HFF-Myc (cell line): ENCODE measurements at places on chromosomes 12 and 14.

- DNase-seq = no peak
Observed at GRCh38 chr12:19311165-19311564, 128.1 kb upstream of the AEBP2 start.

- no peak for DNase-seq
Observed at GRCh38 chr14:59306775-59307174, 118.3 kb downstream of the DAAM1 start.

DNA sequence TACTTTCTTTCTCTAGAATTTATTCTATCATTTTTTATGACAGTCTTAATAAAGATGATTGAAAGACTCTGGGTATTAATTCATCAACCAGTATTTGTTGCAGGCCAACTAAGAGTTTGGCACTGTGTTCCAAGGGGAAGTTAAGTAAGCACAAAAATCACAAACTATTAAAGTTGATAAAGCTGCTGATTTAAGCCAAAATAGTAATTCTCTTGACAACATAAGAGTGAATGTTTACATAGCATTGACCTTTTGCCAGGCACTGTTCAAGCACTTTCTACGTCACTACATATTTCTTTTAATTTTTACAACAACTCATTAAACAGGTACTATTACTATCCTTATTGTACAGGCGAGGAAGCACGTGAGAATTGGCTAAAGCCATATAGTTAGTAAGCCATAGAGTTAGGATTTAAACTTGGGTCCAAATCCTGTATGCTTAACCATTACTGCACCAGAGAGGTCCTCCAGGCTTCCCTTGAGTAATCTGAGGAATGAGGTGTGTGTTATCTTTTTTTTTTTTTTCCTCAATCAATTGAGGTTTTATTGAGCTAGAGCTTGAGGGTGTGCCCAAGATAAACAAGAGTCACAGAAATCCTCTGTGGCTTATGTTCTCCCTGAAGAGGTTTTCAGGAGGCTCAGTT is 1009.6 kb downstream of the DIO2 start:
- no peak for DNase-seq

- no peak for DNase-seq
Observed at GRCh38 chr12:80059875-80060274, 39.5 kb upstream of the OTOGL start.

DNA sequence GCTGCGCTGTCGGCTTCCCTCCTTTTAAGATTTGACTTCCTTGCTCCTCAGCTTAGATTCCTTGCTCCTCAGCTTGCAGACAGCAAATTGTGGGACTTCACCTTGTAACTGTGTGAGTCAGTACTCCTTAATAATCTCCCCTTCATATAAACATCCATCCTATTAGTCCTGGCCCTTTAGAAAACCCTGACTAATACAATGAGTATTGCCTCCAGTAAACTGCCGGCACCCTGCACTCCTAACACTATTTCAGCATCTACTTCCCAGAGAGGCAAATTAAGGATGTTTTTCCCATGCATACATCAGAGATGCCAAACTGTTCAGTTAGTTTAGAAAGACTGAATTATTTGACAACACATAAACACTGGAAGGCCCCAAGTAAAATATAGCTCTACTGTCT is 611.3 kb upstream of the TMEM132C start:
- peak; percentile 15 for DNase-seq

- DNase-seq = no peak
Observed at GRCh38 chr14:88255798-88256197, 67.3 kb downstream of the KCNK10 start.

DNA sequence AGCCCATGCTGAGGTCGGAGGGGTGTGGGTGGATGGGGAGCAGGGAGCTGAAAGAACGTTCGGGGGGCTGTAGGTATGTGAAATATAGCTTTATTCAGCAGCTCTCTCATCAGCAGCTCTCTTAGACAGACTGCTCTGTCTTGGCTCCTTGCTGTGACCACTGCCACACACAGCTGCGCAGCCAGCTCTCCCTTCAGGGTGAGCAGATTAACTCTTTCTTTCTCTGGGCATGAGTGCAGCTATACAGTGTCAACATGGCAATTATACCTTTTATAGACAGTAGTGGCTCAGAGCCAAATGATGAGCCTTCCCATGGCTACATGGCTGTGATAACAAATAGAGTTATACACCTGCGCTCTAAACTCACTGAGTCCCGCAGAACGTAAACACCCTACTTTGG is 137.7 kb upstream of the NEDD1 start:
- DNase-seq = no peak

DNA sequence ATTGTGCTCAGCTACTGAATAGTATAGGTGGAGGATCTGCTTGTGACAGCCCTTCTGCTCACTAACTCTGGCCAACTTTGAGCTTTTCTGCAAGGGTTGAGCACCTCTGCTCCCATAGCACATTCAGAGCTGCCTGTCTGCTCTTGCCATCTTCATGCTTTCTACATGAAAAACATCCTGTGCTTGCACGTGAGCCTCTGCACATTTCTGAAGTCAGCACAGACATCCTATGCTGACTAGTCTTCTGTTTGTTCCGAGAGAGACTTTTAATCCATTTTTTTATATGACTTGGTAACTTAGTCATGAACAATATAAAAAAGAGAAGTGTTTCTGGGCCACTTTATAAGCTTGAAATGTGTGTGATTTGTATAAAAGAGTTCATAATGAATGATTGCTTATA is 969.3 kb downstream of the TMTC2 start:
- no peak for DNase-seq

GRCh38 chr14:70525691-70526090 is 9.1 kb downstream of the ADAM20 start:
- DNase-seq = no peak

DNA sequence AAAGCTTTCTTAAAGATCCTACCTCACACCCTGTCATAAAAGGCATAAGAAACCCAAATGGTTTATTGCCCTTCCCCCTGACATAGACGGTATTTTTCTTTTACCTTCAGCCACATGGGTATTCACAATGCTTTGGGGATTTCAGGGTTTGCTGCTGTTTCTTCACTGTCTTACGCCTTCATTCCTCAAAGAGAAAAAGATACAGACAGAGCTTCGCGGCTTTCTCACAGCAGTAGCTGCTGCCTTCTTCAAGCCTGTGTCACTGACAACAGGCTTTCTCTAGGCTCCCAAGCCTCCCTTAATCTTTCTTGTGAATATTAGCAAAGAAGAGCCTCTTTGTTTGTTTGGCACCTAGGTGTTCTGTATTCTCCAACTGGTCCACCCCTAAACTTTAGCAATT is 197.4 kb upstream of the ARID2 start:
- DNase-seq = no peak

GRCh38 chr14:80930836-80931389 is 10.6 kb downstream of the CEP128 start:
- peak; percentile 37 for DNase-seq

DNA sequence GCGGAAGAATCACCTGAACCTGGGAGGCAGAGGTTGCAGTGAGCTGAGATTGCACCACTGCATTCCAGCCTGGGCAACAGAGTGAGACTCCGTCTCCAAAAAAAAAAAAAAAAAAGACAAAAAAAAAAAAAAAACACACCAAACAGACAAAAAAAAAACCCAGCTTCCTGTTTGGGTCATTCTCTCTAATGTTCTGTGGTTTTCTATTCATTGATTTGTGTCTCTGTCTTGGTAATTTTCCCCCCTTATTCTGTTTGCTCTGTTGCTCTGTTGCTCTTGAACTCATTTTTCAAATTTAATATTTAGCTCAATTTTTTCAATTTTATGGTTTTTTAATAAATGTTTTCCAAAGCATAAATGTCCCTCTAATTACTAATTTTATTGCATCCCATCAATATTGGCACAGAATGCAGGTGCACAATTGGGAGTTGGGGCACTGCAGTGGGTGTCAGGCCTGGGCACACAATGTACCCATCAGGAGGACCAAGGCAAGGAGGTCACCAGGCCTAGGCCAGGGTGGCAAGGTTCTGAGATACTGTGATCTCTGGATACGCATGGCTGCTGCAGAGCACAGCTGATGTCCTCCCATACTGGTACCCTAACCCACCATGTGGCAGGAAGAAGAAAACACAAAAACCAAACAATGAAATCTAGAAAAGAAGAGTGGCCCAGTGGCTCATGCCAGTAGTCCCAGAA is 8.0 kb upstream of the GNPTAB start:
- no peak for DNase-seq

DNA sequence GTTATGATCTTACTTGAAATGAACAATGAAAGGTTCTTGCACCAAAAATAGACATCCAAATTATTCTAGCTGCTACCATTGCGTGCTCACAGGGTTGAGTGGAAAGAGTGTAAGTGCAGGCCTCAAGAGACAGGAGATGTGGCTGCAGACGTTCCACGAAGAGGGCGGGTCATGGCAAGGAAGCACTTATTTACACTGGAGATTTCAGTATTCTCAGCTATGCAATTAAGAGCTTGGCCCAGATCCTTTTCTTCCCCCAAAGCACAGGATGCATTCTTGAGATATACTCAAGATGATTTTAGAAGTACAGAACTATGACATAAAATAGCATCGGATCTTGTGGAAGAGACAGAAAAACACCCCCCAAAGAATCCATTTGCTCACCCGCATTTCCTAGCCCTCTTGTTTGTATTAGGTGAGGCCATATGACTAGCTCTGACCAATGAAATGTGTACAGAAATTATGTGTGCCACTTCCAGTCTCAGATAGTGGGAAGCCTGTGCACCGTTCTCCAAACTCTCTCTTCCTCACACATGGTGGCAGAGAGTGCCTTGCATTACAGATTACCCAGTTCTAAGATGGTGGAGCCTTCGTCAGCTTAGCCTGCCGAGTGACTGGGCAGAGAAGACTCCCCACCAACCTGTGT is 261.4 kb downstream of the TTC8 start:
- DNase-seq = no peak

GRCh38 chr12:1663440-1664132 is 27.3 kb upstream of the ADIPOR2 start:
- no peak for DNase-seq

- DNase-seq = no peak
Observed at GRCh38 chr14:72573725-72574417, 320.0 kb downstream of the DPF3 start.

GRCh38 chr14:60925286-60925685 is 55.6 kb downstream of the TRMT5 start:
- no peak for DNase-seq

GRCh38 chr14:33986804-33987203 is 35.9 kb upstream of the EGLN3 start:
- DNase-seq = peak; percentile 83

DNA sequence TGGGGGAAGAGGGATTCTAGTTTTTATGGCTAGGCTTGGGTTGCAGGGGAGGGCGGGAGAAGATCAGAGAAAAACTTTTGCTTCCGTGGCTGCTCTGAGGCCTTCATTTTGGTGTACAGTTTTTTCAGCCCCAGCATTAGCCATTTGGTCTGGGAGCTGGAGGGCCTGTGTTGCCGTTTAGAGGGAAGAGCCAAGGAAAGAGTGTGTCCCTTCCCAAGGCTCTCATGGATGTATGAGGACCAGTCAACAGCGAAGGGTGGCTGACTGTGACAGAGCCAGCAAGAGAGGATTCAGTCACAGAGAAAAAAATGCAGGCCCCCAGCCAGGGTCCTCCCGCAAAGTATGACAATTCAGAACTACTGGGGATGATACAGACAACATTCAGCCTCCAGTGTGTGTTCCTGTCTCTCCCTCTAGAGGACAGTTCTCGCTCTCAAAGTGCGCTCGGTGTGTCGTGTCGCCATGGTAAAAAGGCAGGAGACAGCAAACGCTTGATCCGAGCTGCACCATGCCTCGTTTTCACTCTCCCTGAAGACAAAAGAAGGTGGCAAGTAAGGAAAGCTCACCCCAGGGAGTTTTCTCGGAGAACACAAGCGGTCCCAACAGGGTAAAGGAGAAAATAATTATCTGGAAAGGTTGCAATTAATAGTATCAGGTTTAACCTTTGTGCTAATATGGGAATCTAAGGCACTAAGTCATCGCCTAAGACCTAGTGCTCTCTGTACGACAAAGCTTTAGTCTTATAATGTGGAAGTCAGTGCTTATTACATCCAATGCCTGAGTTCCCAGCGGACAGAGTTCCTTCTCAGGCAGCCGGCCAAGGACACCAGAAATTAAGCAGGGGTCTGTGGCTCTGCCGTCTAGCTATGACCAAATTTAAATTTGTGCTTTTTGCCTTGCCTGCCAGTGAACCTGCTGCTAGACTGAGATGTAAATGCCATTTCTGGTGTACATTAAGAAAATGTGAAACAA is 157.3 kb upstream of the PLXNC1 start:
- DNase-seq = no peak
